ENCODE measurements at places on chromosomes 1 and 21. TPM values are rescaled to one million over a fixed set of nuclear protein-coding genes. Genes with fewer than 3 reads are reported as not detected.

PCAT6 gene
- not detected for total RNA-seq

JAM2 gene
- 2.4 TPM for total RNA-seq

SYCP1 gene
- total RNA-seq = not detected

HSPB7 gene
- total RNA-seq = not detected

FABP3 gene
- total RNA-seq = not detected

ESPN gene
- 0.65 TPM for total RNA-seq

C4BPA gene
- total RNA-seq = not detected

KIF14 gene
- total RNA-seq = 30.3 TPM

AMIGO1 gene
- total RNA-seq = 0.80 TPM

KLHL17 gene
- 8.8 TPM for total RNA-seq

CELA2A gene
- total RNA-seq = not detected

DISC1 gene
- total RNA-seq = 20.3 TPM

ADPRS gene
- 26.2 TPM for total RNA-seq

ETV3L gene
- not detected for total RNA-seq

SPRR2G gene
- not detected for total RNA-seq

AGO4 gene
- 19.8 TPM for total RNA-seq

LMX1A gene
- not detected for total RNA-seq

LRRIQ3 gene
- total RNA-seq = 0.93 TPM

FCGR3B gene
- total RNA-seq = not detected

ZNF697 gene
- total RNA-seq = 18.0 TPM

PCBP3 gene
- 0.40 TPM for total RNA-seq

HSD17B7 gene
- 18.0 TPM for total RNA-seq

APCS gene
- not detected for total RNA-seq

UBE2U gene
- not detected for total RNA-seq

PPM1J gene
- 1.9 TPM for total RNA-seq

SAMSN1 gene
- total RNA-seq = 3.6 TPM

HORMAD1 gene
- not detected for total RNA-seq

NTMT2 gene
- not detected for total RNA-seq

ATXN7L2 gene
- 2.8 TPM for total RNA-seq

GJC2 gene
- total RNA-seq = 0.57 TPM

CFAP141 gene
- total RNA-seq = not detected

KRTAP19-1 gene
- not detected for total RNA-seq

PAQR6 gene
- 0.36 TPM for total RNA-seq

RAB42 gene
- total RNA-seq = 1.4 TPM

SH2D2A gene
- 0.27 TPM for total RNA-seq

RNF187 gene
- 20.9 TPM for total RNA-seq

HSD3B2 gene
- not detected for total RNA-seq

PRR9 gene
- not detected for total RNA-seq

FCRL1 gene
- total RNA-seq = not detected

RIMKLA gene
- under 0.01 TPM for total RNA-seq

KRTAP7-1 gene
- total RNA-seq = not detected

PYHIN1 gene
- not detected for total RNA-seq

PRAMEF25 gene
- total RNA-seq = not detected

RNU5D-1 gene
- total RNA-seq = not detected

TFAP2E gene
- not detected for total RNA-seq

APOBEC4 gene
- not detected for total RNA-seq

Measured in thoracic aorta endothelial cell (primary cell).